Foreskin keratinocyte (primary cell): ENCODE measurements at places on chromosomes 5 and 9. TPM values are rescaled to one million over a fixed set of nuclear protein-coding genes. Genes with fewer than 3 reads are reported as not detected.

- peak; percentile 17 for DNase-seq
Observed at GRCh38 chr9:80204054-80204453, 632.3 kb downstream of the TLE4 start.

Gene TTC1
- total RNA-seq = 48.8 and 53.1 TPM in 2 replicates

Gene SV2C
- under 0.01 and 0.11 TPM in 2 replicates for total RNA-seq

DNA sequence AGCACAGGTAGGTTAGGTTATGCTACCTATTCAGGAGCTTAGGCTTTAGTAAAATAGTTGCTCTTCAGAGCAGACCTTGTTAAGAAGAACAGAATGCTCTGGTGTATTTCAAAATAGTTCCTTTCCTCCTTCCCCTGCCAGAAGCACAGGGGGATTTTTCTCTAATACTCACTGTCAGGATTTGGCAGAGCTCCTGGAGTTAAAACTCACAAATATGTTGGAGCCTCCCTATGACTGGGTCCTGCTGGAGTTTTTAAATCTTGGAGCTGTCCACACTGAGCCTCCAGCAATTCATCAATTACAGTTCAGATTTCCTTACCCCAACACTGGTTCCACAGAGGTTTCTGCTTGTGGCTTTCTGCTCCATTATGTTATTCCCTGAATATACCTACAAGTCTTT is 1233.8 kb upstream of the WWC1 start:
- DNase-seq = no peak

GRCh38 chr5:119290161-119290569 is 65.7 kb upstream of the TNFAIP8 start:
- no peak for DNase-seq

Gene TRIM36
- total RNA-seq = 1.8 and 2.4 TPM in 2 replicates

GRCh38 chr5:179417016-179417415 is 71.8 kb upstream of the ADAMTS2 start:
- no peak for DNase-seq

GRCh38 chr5:33769196-33769595 is 122.6 kb downstream of the ADAMTS12 start:
- DNase-seq = no peak

Gene GAPT
- not detected in 2 replicates for total RNA-seq

DNA sequence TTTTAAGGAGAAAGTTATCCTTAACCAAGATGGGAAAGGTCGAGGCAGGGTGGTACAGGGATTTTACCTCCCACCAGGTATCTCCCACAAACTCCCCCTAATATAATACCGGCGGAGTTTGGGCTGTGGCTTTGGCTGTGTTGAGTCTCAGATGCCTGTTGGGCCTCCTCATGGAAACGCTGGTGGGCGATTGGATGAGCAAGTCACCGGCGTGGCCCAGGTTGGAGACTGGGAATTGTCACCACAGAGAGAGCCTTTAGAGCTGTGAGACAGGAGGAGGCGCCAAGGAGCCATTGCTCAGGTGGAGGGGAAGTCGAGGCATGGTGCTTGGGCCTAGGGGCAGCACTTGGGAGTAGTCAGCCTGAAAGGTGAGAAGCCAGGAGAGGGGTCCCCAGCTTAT is 3.4 kb upstream of the CAMSAP1 start:
- no peak for DNase-seq

DNA sequence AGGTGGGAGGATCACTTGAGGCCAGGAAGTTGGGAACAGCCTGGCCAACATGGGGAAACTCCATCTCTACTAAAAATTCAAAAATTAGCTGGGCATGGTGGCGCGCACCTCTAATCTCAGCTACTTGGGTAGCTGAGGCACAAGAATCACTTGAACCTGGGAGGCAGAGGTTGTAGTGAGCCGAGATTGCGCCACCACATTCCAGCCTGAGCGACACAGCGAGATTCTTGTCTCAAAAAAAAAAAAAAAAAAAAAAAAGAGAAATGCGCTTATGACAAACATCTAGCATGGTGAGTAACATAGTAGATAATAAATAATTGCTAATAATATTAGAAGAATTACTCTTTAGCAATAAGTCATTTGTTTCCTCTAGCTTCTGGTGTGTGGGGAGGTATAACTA is 25.9 kb downstream of the RUSC2 start:
- no peak for DNase-seq

Gene PCDHGA5
- 0.03 TPM in 1 of 2 replicates, not detected in the other for total RNA-seq

Gene FSD1L
- 3.7 and 5.4 TPM in 2 replicates for total RNA-seq

GRCh38 chr5:116068028-116068632 is 16.7 kb upstream of the COMMD10 start:
- DNase-seq = no peak

DNA sequence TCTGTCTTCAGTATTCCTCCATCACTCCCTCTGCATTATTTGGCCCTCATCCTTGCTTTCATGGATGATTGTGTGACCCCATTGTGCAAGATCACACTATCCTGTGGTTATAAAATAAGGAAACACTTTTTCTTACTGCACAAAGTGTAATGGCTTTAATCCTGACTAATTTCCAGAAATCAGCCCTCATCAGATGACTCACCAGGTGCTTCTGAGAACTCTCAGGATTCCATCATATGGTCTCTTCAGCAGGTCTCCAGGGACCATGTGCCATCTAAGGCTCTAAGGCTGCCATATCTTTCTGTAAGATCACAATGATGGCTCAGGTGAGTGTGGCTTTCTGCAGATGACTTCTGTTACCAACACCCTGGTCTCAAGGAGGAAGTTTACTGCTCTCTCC is 27.3 kb upstream of the FER start:
- DNase-seq = peak; percentile 15

- peak; percentile 29 for DNase-seq
Observed at GRCh38 chr9:32378496-32378895, 5.9 kb upstream of the ACO1 start.

DNA sequence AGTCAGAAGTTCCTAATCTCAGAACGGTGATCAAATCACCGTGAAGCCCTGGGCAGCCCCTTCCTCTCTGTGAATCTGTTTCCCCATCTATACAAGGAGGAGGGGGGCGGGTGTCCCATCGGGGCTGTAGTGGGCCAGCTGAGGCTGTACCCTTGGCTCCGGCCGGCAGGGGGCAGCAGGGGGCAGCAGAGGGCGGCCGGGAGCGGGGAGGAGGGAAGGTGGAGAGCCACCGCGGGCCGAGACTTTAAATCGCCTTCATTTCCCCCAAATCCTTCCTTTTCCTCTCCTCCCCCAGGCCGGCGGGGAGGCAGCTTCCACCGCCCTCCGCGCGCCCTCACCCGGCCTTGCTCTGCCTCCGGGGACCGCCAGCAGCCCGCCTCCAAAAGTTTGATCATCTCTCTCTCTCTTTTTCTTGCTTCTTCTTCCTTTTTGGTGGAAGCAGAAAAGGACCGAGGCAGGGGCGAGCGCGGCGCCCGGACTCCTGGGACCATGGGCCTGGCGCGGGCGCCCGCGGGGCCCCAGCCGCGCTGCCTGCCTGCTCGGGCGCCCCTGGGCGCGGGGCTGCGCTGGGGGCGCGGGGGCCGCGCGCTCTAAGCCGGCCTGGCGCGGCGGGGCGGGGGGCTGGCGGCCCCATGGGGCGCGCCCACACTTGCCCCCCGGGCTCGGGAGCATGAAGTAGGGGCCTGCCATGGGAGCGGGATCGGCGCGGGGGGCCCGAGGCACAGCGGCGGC is at the start of gene COL27A1:
Gene COL27A1, plus strand, starts transcription at position 275 of the 732 bp plus-strand sequence. Its CDS starts 414 bp downstream, at position 689.
- peak; percentile 53 for DNase-seq

Gene PRDM9
- total RNA-seq = not detected in 2 replicates

DNA sequence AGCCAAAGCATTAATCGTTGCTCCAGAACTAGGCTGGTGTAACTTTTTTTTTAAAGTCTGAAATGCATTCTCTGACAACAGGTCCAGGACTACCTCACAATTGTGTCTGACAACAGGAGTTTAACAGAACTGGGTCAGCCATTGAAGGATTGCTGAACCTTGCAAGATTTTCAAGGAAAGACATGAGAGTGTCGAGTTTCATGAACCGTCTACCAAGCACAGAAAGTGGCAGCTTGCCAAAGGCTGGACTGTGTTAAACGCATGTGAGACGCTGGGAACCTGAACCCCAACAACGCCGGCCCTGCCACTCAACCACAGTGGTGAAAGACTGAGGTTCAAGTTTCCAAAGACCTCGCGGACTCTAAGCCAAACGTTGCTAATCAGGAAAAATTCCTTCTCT is 79.1 kb downstream of the LHFPL2 start:
- no peak for DNase-seq

Gene WNT8A
- total RNA-seq = not detected in 2 replicates

Gene TEX48
- not detected in 2 replicates for total RNA-seq

- no peak for DNase-seq
Observed at GRCh38 chr9:74557571-74557970, 60.4 kb downstream of the RORB start.

Gene SPINK4
- not detected in 2 replicates for total RNA-seq

GRCh38 chr5:67976891-67977601 is 238.5 kb upstream of the PIK3R1 start:
- no peak for DNase-seq

DNA sequence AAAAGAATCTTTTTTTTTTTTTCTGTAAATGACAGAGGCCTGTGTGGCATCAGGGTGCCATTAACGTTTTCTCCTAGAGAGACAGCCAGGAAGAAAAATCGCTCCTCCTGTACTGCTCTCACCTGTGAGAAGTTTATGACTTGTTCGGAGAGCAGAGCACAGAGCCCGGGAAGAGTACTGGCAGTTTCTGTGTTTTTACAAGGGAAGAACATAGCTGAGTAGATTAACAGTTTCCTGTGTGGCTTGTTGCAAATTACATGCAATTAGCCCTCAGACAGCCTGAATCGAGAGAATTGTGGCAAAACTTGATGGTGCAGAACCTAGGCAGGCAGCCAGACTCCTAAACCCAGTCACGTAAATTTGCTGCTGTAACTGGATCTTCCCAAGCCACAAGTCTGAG is 32.1 kb downstream of the PRKACG start:
- no peak for DNase-seq

Gene TRIM7
- 33.3 and 37.6 TPM in 2 replicates for total RNA-seq

- peak; percentile 3 for DNase-seq
Observed at GRCh38 chr9:30382271-30382670, 2002.2 kb upstream of the ACO1 start.

- no peak for DNase-seq
Observed at GRCh38 chr5:149277801-149278200, 6.1 kb downstream of the AFAP1L1 start.

Gene EFNA5
- 5.3 and 6.3 TPM in 2 replicates for total RNA-seq

GRCh38 chr9:135825435-135826187 is 81.7 kb downstream of the CAMSAP1 start:
- DNase-seq = no peak

Gene TLR4
- total RNA-seq = not detected in 2 replicates

GRCh38 chr9:130682421-130683121 is 11.0 kb upstream of the EXOSC2 start:
- no peak for DNase-seq

Gene UBE2QL1
- not detected in 2 replicates for total RNA-seq

Gene PGM5
- total RNA-seq = not detected in 2 replicates

DNA sequence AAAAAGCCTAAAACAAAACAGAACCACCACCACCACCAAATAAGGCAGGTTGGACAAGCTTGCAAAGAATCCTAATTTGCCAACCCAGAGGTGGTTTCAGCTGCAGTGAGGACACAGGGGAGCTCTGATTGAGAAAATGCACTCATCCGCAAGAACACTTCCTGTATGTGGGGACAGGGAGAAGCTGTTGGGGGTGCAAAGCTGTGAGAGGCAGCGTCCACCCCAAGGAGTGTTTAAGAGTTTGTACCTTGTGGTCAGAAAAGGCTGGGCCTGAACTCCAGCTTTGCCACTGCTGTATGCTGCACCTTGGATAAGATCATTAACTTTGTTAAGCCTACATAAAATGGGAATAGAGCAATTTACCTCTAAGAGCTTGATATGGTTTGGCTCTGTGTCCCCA is 511.7 kb downstream of the BNC2 start:
- DNase-seq = no peak

DNA sequence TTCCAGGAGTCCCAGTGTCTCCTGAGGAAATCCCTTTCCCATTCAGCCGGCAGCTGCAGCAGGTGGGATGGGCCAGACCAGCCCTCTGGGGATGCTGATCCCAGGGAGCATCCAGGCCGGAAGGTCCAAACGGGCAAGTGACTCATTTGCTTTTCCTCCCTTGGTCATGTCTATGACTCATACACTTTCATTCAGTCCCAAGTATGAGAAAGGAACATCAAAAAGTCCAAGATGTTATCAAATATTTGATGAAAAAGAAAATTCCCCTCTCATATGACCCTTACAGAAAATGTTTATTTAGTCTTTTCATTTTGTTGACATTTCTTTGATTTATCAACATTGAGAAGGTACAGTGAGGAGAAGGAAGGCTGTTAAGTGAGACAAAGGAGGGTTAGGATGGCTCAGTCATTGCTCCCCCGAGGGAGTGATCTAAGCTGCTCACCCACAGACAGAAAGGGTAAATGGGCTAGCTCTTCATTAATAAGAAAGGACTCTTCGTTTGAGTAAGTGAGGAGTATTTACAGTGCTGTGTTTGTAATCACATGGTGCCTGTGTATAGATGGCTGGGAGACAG is 117.6 kb upstream of the ANKRD55 start:
- peak; percentile 74 for DNase-seq

- DNase-seq = peak; percentile 38
Observed at GRCh38 chr5:131367219-131367860, 103.5 kb downstream of the CDC42SE2 start.

- no peak for DNase-seq
Observed at GRCh38 chr5:171961117-171961516, 45.3 kb downstream of the FBXW11 start.

- DNase-seq = peak; percentile 29
Observed at GRCh38 chr9:105195259-105195658, 49.2 kb upstream of the SLC44A1 start.

DNA sequence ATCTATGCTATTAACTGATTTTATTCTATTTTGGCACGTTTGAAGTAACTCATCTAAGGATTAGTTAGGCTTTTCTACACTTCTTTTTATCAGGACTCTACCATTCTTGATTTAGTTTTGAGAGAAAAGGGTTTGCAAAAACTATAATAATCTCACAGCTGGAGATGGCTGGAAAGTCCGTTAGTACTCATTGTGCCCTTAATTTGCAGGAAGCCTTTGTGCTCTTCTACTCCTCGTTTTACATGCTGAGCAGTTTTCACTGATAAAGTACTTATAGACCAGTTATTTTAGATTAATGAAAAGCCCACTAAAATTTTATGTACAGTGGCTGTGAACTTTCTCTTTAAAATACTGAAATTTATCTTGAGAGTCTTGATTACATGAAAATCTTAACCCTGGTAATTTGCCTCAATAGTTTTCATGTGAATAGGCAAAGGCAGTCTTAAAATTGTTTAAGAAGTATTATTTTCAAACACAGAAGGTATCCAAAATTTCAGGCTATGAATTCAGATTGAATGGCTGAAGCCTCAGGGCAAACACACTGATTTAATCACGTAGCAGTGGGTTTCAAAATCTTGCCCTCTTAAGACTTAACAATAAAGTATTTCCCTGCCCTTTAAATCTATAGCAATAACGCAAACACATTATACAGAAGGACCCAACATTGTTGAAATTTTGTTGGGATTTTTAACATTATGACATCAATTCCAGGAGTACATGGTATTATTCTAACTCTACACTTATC is 18.6 kb downstream of the MLLT3 start:
- no peak for DNase-seq

Gene SPTLC1
- total RNA-seq = 76.0 and 82.5 TPM in 2 replicates

DNA sequence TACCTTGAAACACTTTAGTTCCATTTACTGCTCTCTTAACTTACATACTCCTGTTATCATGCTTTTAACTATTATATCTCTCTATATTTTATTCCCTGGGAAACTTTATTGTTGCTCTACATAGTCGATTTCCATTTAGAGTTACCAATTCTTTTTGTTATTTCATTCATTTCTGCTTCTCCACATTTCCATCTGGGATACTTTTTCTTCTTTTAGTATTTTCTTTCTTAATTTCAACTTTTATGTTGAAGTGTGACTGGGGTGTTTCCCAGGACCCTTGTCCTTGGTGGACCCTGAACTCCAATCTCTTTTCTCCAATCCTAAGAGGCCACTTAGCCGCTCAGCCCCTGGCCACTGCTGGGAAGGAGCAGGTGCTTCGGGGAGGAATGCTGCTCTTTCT is 36.0 kb downstream of the PSD2 start:
- no peak for DNase-seq

Gene PDE6A
- total RNA-seq = not detected in 2 replicates
